Activated naive CD8-positive, alpha-beta T cell treated with anti-CD3 and anti-CD28 coated beads for 36 hours (primary cell): ENCODE measurements at places on chromosomes 5 and 9. TPM values are rescaled to one million over a fixed set of nuclear protein-coding genes. Genes with fewer than 3 reads are reported as not detected.

DNA sequence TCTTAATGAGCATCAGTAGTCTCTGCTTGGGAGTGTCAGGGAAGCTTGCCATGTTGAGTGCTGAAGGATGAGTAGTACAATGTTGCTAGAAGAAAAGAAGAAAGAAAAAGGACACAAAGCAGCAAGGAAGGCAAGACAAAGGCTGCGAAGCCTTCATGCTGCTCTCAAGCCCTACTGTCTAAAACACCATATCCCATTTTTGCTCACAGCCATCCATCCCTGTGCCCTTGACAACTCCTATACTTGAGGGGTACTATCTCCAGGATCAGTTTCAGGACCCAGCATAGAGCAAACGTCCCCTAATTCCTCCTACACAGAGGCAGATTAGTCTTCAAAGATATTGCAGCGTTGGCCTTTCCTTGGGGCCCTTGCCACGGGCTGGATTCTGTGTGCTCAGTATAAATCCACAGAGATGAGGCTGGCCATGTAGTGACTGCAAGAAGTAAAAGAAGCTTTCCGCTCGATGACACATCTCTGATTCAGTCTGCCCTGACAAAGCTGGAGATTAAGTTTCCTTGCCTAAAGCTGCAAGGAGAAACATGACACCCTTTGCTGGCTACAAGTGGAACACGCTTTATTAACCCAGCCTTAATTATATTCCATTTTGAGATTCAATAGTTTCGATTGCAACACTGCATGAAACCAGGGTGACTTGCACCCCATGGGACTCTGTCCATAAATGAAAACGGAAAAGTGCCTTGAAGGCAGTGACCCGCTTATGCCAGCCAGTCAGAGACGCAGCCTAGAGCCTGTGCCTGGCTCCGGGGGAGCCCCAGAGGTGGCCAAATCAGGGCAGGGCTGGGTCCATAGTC lies 304.6 kb downstream of the ACTL7B start:
- peaks cover 4% of the 10 kb centered on the region for H3K27me3 ChIP-seq
- no peaks in the 10 kb centered on the region for H3K4me1 ChIP-seq
- no peak overlapping the region for H3K4me3 ChIP-seq
- H3K36me3 ChIP-seq: no peaks in the 10 kb centered on the region
- no peak overlapping the region for H3K27ac ChIP-seq

GRCh38 chr5:54769072-54769471 lies 216.3 kb downstream of the ESM1 start:
- H3K27me3 ChIP-seq: no peaks in the 10 kb centered on the region
- H3K36me3 ChIP-seq: no peaks in the 10 kb centered on the region
- no peak overlapping the region for H3K4me3 ChIP-seq
- H3K27ac ChIP-seq: no peak overlapping the region
- no peaks in the 10 kb centered on the region for H3K4me1 ChIP-seq
- DNase-seq: no peak

- no peaks in the 10 kb centered on the region for H3K27me3 ChIP-seq
- no peak for DNase-seq
- no peaks in the 10 kb centered on the region for H3K36me3 ChIP-seq
- no peak overlapping the region for H3K4me3 ChIP-seq
- no peak overlapping the region for H3K27ac ChIP-seq
Observed at GRCh38 chr5:164256954-164257353, 751.5 kb downstream of the MAT2B start.

GRCh38 chr9:34927061-34927460 lies 31.0 kb upstream of the PHF24 start:
- no peak overlapping the region for H3K27ac ChIP-seq
- peaks cover 30% of the 10 kb centered on the region for H3K27me3 ChIP-seq
- H3K4me1 ChIP-seq: peaks cover 16% of the 10 kb centered on the region
- DNase-seq: no peak
- no peak overlapping the region for H3K4me3 ChIP-seq
- peaks cover 8% of the 10 kb centered on the region for H3K36me3 ChIP-seq

GRCh38 chr9:72728031-72728770 lies 206.8 kb downstream of the TMC1 start:
- H3K4me3 ChIP-seq: no peak overlapping the region
- no peaks in the 10 kb centered on the region for H3K36me3 ChIP-seq
- H3K27ac ChIP-seq: no peak overlapping the region
- H3K27me3 ChIP-seq: peaks cover 4% of the 10 kb centered on the region

LCNL1 gene
- total RNA-seq: not detected

DNA sequence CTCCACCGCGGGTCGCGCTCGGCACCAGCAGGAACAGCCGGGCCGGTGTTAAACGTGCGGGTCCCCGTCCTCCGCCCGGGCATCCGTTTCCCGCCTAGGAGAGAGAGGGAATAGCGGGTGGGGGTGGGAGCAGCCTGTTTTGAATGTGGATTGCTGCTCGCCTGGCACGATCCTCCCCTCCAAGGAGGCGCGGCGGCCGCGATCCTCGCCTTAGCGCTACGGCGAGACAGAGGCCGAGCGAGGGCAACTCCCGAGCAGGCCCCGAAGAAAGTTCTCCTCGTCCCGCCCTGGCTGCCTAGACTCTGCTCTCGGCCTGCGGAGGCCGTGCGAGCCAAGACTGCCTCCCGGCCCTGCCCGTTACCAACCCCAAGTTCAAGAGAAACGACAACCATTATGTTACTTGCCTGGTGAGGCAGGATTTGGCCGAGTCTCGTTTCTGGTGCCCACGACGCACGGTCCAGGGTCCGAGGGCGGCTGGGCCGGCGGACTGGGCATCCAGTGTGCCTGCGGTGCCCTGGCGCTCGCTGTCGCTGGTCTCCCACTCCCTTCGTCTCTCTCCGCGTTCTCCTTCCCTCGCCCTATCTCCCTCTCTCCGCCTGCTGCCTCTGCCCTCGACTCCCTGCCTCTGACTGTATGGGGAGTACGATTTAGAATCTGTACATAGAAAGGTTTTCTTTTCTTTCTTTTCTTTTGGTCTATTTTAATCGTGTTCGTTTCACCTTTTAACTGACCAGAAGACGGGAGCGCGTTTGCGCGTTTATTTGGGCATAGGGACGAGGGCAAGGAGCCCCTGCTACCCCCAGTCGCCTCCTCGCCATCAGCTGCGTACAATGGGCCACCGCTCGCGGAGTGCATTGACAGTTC lies 724 bp downstream of the NR2F1-AS1 start:
- H3K4me1 ChIP-seq: peaks cover 16% of the 10 kb centered on the region
- no peaks in the 10 kb centered on the region for H3K36me3 ChIP-seq
- H3K27me3 ChIP-seq: peaks cover 58% of the 10 kb centered on the region
- no peak overlapping the region for H3K27ac ChIP-seq
